ENCODE measurements at places on chromosomes 3 and 15. TPM values are rescaled to one million over a fixed set of nuclear protein-coding genes. Genes with fewer than 3 reads are reported as not detected.

DNA sequence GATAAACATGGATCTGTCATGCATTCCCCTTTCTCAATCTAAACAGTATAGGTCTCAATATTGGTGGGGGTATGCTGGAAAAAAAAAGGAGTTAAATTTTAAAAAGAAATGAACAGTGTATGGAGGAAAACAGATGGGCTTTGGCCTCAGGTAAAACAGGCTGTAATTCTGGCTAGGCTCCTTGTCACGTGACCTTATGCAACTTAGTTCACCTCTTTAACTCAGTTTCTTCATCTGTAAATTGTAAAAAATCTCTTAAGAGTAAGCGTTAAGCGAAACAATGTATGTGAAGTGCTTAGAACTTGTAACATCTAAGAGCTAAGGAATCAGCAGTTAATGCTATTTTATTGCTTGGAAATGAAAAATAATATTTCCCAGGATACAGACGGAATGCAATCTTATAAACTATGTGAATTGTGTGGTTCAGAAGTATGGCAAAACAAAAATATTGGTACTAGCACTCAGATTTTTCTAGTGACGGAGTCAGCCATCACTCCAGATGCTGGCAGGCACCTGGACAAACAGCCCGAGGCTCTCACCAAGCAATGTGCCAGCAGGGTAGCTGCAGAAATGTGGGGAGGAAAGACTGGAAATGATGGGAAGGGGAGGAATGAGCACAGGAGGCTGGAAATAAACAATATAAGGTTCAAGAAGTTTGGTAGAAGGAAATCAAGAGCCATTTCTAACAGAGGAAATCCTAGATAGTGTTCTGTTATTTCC, 172.8 kb downstream of the USP13 start:
- DNase-seq = no peak

GRCh38 chr15:34055868-34056595, 17.0 kb upstream of the AVEN start:
- DNase-seq = no peak

DNA sequence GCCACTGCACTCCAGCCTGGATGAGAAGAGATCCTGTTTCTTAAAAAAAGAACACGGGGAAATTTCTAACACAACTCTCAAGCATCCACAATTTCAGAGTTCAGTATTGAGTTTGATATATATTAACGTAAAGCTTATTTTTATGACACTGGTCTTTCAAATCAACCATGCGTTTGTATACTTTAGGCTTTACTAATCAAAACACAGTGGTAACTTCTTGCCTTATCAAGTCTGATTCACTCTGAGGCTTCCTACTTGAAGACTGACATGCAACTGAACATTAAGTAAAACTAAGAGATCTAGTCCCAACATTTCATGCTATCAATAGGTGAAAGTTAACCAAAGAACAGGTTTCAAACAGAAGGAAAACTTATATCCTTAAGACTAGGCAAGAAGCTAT, 46.7 kb downstream of the PRTG start:
- no peak for DNase-seq

DNA sequence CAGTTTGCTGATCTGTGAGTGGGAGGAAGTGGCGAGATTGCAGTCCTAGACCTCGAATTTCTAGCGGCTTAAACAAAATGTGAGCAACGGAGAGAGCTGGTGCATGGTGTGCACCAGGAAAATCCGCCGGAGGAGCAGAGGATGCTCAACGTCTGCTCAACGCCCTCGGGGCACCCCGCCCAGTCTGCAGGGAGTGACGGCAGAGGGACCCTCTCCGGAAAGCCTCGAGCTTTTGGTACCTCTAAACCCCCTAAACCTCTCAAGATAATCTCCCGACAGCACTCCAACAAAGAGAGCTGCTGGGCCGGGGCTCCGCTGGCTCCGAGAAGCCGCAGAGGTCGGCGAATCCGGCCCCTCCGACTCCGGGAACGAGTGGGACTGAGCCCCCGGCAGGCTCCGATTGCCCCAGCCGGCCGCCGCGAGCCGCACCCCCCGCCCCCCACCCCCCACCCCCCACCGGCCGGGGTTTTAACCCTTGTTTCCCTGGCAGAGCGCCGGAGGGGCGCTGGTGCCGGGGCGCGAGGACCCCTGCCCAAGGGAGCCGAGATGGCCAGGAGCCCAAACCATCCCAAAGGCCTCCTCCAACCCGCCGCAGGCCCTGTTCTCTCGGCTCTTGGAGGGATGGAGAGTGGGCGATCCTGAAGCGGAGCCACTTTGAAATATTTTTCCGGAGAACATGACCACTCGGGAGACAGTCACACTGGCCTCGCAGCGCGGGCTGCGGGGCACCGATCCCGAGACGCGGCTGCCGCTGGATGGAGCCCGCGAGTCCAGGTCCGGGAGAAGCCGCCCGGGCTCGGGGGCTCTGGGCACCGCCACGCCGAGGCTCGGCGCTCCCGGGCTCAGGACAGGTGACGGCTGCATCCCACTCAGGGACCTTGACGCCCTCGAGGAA, 1.5 kb downstream of the MEGF11 start:
- no peak for DNase-seq

GRCh38 chr3:187795207-187795960, 50.1 kb upstream of the BCL6 start:
- no peak for DNase-seq

DNA sequence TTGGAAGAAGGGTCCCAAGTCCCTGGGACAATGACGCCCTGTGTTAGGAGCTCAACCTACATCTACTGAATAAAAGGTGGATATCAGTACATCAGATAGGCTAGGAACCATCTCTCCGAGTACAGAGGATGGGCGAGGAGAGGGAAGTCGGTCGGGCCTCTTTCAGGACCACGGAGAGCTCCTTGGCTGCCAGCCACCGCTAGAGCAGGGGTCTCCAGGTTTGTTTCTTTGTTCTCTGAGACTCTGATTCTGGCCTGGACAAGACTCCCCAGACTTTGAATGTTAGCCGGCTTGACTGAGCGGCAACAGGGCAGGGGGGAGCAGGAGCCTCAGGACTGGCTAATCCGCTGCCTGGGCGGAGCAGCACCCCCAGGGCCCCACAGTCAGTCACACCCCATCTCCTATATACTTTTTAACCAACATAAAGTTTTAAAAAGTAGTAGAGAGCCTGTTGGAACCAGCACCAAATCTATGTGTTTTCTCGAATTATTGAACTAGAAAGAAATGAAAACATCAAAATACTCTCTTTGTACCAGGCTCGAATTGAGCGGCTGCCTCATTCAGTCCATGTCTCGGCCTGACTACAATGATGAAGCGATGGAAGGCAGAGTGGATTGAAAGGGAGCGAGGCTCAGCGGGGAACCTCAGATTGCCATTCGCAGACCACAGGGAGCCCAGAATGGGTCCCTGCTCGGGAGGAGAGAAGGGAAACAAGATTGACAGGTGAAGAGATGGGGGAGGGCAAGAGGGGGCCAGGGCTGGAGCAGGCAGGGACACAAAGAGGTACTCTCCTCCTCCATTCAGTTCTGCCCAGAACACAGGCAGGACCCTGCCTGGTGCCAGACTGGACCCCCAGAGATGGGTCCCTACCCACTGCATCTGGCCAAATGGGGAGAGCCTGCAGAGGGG, 131.6 kb downstream of the TPRA1 start:
- DNase-seq = no peak

DNA sequence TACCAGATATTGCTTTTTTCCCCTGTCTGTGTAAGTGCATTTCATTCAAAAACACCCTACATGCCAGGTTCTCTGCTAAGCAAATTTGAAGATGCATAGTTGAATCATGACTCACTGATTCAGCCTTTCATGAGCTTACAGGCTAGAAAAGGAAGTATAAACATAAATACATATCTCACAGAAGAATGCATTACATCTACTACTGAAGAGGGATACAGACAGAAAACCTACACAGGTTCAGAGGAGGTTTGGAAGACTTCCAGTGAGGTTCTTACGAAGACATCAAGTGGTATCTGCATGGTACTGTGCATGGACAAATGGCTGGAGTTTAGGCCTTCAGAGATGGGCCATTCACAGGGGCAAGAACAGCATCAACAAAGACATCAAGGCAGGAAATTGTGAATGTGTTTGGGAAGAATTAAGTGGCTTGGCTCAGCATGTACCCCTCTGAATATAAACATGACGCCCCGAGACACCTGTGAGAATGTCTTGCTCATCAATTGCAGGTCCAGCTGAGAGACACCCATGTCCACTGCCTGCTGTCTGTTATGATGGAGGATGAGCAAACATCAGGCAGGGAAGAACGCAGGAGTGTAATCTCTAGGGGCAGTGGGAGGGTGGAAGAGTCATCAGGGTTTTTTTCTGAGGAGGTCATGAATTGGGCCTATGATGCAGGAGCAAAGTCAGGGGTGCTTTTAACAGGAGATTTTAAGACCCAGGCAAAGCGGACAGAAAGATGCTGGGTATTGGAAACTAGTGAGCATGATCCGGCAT, 105.1 kb upstream of the GALNT15 start:
- DNase-seq = no peak

GRCh38 chr3:14503706-14504065, 36.5 kb downstream of the GRIP2 start:
- DNase-seq = no peak

DNA sequence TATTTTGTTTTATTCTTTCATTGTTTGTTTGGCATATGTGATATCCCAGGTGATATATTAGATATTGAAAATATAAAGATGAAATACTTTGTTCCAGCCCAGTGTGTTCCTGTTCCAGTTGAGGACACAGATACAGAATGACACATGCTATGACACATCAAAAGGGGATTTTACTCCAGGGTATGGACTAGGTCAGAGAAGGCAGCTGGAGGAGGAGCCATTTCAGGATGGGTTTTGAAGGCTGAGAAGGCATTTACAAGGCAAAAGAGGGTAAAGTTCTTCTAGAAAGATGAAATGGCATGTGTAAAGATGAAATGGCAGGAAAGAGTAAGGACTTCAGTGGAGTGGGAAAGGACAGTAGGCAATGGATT, 163.8 kb downstream of the ZIC1 start:
- no peak for DNase-seq

GRCh38 chr3:22981861-22982260, 221.3 kb upstream of the UBE2E2 start:
- DNase-seq = no peak

DNA sequence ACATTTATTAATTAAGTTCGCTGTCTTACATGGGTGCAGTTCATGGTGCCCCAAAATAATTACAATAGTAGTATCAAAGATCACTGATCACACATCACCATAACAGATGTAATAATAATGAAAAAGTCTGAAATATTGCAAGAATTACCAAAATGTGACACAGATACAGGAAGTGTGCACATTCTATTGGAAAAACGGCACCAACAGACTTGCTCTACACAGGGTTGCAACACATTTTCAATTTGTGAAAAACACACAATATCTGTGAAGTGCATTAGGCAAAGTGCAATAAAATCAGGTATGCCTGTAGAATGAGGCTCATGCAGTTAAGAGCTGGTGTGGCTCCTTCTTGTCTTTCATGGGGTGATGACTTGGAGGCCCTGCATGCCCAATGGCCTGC, 265.8 kb downstream of the RPLP1 start:
- no peak for DNase-seq

- no peak for DNase-seq
Observed at GRCh38 chr15:68106656-68107055, 52.5 kb downstream of the PIAS1 start.

- peak; percentile 86 for DNase-seq
Observed at GRCh38 chr15:101578443-101578894, 73.7 kb downstream of the TM2D3 start.

DNA sequence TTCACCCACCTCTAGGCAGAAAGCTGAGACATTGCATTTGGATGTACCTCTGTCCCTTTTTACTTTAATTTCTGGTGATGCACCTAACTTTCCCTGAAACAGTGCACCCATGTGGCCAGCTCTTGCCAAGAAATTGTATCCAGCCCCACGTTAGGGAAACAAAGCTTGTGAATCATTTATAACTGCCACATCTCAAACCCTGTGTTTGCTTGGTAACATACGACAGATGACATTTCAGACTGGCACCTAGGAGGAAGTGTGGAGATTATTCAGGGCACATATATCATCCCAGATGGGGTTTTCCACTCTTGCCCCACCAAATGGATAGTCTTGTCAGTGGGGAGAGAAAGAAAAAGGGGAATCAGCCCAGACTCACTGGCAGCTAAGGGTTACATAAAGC, 2.1 kb downstream of the CYB561D2 start:
- DNase-seq = no peak

Gene CHDH
- 2.4 TPM for total RNA-seq

Gene TRIM59
- total RNA-seq = 1.7 TPM

Gene ARL13B
- 16.7 TPM for total RNA-seq

Gene TFRC
- total RNA-seq = 47.5 TPM

Gene SI
- total RNA-seq = not detected
